Iris pigment epithelial cell (primary cell): ENCODE measurements at places on chromosomes 16 and 17.

DNA sequence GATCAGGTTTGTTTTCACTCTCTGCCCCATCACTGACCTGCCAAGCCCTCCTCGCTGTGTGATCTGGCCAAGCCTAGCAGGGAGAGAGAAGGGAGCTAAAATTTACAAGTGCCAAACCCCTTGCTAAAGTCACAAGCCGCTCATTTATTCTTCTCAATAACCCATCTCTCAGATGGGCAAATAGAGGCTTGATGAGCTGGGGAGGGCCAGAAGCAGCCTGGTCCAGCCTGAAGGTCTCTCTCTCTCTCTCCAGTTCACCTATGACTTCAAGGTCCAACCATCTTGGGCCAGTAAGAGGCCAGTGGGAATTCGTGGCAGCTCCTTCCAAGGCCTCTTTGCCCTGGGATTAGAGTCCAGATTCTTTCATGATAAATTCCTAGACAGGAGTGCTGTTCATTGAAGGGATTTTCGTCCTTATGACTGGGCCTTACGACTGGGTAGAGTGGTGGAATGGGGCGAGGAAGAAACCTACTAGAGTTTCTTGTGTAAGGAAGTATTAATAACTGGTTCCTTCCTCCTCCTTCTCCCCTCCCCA is 3.4 kb downstream of the CA7 start:
- DNase-seq = no peak

GRCh38 chr17:71099003-71099714 is 929.8 kb downstream of the KCNJ2 start:
- DNase-seq = no peak

DNA sequence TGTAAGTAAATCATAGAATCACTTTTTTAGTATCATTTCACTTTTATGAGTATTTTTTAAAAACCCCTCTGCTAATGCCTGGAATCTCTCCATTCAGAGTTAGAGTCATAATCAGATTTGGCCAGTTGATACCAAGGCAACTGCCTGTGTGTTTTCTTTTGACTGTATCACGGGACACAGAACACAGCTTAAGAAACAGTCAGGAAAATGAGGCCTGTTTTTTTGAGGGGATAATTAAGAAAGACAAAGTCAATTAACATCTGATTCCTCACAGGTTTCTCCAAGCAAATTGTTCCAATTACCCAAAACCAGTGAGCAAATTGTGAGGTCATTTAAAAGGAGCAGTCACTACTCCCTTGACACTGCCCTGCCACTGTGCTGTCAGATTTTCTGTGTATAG is 944.5 kb upstream of the SOX9 start:
- DNase-seq = no peak

DNA sequence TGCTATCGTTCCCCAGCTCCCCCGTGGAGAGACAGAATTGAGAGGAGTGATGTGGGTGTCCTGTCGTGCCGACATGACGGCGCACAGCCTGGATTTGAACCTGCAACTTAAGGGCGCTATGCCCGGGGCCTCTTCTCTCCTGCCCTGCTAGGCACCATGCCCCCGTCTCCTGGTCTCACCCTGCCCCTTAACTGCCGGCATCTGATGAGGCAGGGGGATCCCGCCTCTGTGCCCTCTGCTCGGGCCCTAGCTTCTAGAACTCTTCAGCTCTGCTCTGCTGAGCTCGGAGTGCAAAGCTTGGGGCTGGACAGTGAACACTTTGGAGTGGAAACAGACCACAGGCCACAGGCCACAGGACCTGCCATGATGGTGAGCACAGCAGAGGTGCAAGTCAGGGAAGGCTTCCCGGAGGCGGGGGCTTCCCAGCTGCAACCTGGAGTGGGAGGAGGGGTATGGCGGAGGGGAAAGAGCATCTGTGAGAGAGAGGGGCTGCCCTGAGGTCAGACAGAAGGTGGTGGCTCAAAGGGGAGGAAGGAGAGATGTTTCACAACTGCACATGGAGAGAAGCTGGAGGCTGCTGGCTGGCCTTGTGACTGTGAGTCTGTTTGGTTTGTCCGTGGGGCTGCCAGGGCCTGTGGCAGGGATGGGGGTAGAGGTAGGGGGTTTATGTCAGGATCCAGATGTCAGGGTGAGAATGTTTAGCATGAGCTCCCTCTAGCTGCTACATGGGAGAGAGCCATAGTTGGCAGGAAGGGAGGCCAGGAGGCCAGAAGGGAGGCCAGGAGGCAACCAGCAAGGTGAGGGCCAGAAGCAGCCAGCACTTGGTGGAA is 107.8 kb downstream of the CRLF3 start:
- DNase-seq = peak; percentile 24

- DNase-seq = no peak
These were observed 25.4 kb upstream of the HOXB13 start for GRCh38 chr17:48753794-48754499.

GRCh38 chr17:4527134-4527533 is 28.1 kb downstream of the MYBBP1A start:
- DNase-seq = no peak

- DNase-seq = peak; percentile 48
These were observed 11.4 kb upstream of the HOXB9 start for GRCh38 chr17:48637323-48638260.

- peak; percentile 45 for DNase-seq
These were observed 123.9 kb upstream of the CIBAR2 start for GRCh38 chr16:85235991-85236817.

DNA sequence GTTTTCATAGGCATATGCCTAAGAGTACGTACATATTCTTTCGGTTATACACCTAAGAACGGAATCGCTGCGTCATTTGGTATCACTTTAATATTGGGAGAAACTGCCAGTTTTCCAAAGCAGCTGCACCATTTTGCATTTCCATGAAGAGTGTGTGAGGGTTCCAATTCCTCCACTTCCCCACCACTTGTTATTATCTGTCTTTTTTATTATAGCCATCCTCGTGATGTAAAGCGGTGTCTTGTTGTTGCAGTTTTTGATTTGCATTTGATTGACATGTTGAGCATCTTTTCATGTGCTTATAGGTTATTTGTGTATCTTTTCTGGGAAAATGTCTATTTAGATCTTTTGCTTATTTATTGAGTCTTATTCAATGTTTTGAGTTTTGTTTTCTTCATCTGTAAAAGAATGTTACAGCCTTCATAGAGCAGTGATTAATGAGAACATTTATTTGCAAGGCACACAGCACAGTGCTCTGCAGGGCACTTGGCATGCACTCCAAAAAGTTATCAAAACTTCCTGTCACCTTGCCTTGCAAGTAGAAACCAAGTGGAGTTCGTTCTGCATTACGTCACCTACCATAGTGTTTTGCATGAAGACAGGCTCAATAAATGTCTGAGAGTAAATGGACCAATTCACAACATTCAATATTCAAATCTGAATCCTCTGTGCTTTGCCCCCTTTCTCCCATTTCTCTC is 26.6 kb upstream of the ST6GALNAC1 start:
- DNase-seq = no peak

GRCh38 chr16:86499889-86500707 is 10.2 kb upstream of the FOXF1 start:
- no peak for DNase-seq

DNA sequence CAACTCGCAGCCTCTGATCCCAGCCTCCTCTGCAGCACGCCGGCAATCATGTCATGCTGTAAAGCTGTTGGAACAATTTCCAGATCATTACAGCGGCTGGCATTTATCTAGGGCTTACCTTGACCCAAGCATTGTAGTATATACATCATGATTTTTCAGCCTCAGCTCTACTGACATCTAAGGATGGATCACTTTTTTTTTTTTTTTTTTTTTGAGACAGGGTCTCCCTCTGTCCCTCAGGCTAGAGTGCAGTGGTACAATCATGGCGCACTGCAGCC is 103.3 kb downstream of the CMIP start:
- DNase-seq = no peak

GRCh38 chr17:49995055-49995738 is at the start of gene DLX3:
DLX3 (minus strand) TSS chr17:49995224; CDS start chr17:49994998, 226 bp downstream.
- DNase-seq = peak; percentile 75

DNA sequence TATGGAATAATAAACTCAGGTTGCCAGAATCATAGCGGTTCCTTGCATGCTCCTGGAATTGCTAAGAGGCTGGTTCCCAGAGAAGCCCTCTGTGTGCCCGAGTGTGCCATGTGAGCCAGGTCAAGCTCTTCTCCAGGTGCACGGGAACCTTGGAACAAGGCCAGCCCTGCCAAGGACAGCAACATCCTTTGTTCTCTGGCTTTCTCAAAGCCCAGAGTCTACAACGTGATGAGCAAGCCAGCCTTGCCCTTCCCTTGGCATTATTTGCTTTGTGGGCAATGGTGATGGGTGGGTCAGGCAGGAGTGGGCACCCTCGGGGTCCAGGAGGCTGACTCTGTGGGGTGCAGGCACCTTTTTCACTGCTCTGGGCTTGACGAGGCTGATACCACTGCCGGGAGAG is 14.2 kb upstream of the SEC14L1 start:
- no peak for DNase-seq

- peak; percentile 89 for DNase-seq
These were observed 885 bp upstream of the VASN start for GRCh38 chr16:4370570-4371356.

GRCh38 chr17:81448950-81449349 is 53.7 kb downstream of the BAHCC1 start:
- DNase-seq = no peak

- DNase-seq = no peak
These were observed 1.6 kb downstream of the COASY start for GRCh38 chr17:42563543-42563942.

DNA sequence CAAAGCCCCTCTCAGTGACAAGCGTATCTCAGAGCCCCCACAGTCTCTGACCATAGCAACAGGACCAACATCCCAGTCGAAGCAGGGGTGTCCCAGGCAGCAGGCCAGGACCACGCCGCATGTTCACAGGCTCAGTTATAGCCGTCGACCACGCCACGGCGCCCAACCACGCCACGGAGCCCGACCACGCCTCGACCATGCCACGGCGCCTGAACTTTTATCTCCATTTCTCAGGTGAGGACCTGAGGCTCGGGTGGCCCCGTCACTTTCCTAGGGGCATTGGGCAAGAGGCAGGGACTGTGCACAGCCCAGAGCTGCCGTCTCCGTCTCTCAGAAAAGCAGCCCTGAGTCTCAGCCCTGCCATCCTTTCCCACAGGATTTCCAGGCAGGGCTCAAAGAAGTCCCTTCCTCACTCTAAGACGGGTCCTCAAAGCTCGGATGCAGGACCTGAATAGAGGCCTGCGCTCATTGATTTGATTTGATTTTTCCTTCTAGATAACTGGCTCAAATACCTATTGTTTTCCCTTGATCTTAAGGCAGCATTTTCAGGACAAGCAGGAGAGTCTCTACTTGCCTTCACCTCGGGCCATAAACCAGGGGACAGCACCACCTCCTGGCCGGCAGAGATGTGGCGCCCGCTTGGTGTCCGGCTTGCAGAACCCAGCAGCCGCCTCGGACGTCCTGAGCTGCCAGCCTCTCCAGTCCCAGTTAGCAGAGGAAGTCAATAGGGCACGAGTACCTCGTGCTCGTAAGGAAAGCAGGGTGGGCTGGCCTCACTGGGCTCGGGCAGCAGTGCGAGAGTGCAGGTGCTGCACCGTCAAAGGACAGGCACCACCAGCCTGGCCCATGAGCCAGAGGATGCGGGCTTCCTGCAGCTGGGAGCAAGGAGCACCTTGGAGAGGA is 38.8 kb downstream of the C16orf95 start:
- DNase-seq = peak; percentile 82

GRCh38 chr16:58495521-58496331 is 4.2 kb upstream of the NDRG4 start:
- no peak for DNase-seq

GRCh38 chr16:48156790-48157209 is 1.0 kb upstream of the ABCC12 start:
- DNase-seq = peak; percentile 81

GRCh38 chr16:65002265-65002664 is 119.6 kb downstream of the CDH11 start:
- peak; percentile 90 for DNase-seq

DNA sequence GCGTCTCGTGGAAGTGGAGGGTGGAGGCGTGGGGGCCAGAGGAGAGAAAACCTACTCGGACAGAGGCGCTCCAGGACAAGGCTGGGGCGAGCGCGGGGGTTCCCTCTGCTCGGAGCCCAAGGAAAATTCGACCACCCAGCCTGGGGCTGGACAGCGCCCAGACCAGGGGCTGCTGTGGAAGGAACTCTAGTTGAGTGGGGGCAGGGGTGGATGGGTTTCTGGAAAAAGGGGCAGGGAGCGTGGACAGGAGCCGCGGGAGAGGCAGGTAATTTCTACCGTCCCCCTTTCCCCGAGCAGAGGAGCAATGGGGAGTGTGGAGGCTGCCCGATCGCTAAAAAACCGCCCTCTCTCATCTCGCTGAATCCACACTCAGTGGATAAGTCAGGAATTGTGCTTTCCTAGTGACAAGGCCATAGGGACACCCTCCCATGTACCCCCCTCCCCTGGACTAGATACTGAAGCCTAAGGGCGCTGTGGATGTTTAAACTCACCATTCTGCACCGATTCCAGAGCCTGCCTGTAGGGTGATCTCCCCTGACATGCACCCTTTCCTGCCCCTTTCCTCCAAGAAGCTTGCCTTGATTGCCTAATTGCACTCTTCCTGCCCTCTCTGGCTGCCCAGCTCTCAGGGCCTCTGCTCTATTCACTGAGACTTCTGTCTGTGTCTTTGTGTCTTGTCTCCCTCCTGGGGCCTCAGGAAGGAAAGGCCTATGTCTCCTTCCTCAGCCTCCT is 90.7 kb upstream of the TMEM97 start:
- peak; percentile 15 for DNase-seq

- no peak for DNase-seq
These were observed 33.1 kb upstream of the MEIOC start for GRCh38 chr17:44623070-44623725.

- DNase-seq = no peak
These were observed 164.0 kb downstream of the LAT start for GRCh38 chr16:29148867-29149272.

DNA sequence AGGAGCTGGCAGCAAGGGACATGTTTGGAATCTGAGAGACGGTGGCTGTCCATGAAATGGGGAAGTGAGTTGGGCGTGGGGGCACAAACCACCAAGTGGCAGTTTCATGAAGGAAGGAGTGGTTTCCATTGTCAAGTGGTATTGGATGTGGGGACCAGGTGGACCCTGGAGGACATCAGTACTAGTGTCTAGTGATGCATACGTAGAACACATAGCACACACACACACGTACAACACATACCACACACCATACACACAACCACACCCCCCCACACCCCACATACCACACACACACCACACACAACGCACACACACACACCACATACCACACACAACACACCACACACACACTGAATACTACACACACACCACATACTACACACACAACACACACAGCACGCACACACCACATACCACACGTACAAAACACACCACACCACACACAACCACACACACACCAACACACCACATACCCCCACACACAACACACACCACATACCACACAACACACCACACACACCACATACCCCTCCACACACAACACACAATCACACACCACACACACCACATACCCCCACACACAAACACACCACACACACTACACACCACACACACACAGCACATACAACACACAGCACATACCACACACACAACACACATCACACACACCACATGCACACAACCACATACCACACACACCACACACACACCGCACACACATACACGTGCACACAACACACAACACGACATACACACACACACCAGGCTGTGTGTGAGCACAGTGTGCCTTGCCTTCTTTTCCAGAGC is 41.1 kb upstream of the GSE1 start:
- DNase-seq = no peak

GRCh38 chr17:31225831-31226230 is 71.2 kb downstream of the OMG start:
- no peak for DNase-seq

- DNase-seq = no peak
These were observed 8.9 kb downstream of the SLC5A11 start for GRCh38 chr16:24854607-24855171.

GRCh38 chr17:66661411-66662256 is 173.3 kb upstream of the CACNG5 start:
- peak; percentile 58 for DNase-seq

GRCh38 chr17:16281351-16281750 is 64.3 kb downstream of the PIGL start:
- peak; percentile 90 for DNase-seq
